Sciatic nerve (tissue), 2 donors: ENCODE measurements at places on chromosomes 11 and 22. TPM values are rescaled to one million over a fixed set of nuclear protein-coding genes. Genes with fewer than 3 reads are reported as not detected.

Gene OR52H1
- 0.89 TPM for total RNA-seq

Gene WNT11
- 11.6 TPM for total RNA-seq

Gene WBP2NL
- 9.4 TPM for total RNA-seq

Gene BTBD10
- total RNA-seq, result 34.9 TPM

Gene DENND6B
- total RNA-seq, result 14.0 TPM

Gene TRAF6
- 16.6 TPM for total RNA-seq

Gene MUC2
- total RNA-seq, result not detected

Gene SLC43A1
- 14.8 TPM for total RNA-seq

Gene PANX3
- total RNA-seq, result not detected

Gene RIN1
- 5.0 TPM for total RNA-seq

Gene NXPE4
- total RNA-seq, result not detected

Gene ANO9
- total RNA-seq, result 0.98 TPM

Gene POTEH
- total RNA-seq, result not detected

Gene TREH
- not detected for total RNA-seq

Gene CHORDC1
- total RNA-seq, result 44.5 TPM

Gene C11orf65
- 1.7 TPM for total RNA-seq

Gene PTPRJ
- total RNA-seq, result 35.1 TPM

Gene SLC22A25
- not detected for total RNA-seq

Gene DGCR6
- 2.8 TPM for total RNA-seq

Gene ACTN3
- total RNA-seq, result 0.71 TPM

Gene CHCHD10
- total RNA-seq, result 32.5 TPM

Gene OR52N4
- 0.85 TPM for total RNA-seq

Gene LUZP2
- 0.18 TPM for total RNA-seq

Gene PRG3
- total RNA-seq, result not detected

Gene JAML
- 20.8 TPM for total RNA-seq

Gene APLNR
- total RNA-seq, result 12.7 TPM

Gene MFNG
- total RNA-seq, result 22.3 TPM

Gene MMP27
- total RNA-seq, result not detected

Gene SPTBN2
- 6.6 TPM for total RNA-seq

Gene SHANK3
- total RNA-seq, result 56.6 TPM

Gene GGT5
- total RNA-seq, result 38.2 TPM

Gene FAM181B
- total RNA-seq, result 3.7 TPM

Gene SPDYC
- total RNA-seq, result not detected

Gene GGTLC2
- total RNA-seq, result not detected

Gene TMEM45B
- 0.53 TPM for total RNA-seq

Gene TPCN2
- 36.2 TPM for total RNA-seq

Gene RFPL3
- total RNA-seq, result not detected

Gene SCGB1A1
- total RNA-seq, result 3.5 TPM

Gene KCNK7
- 1.5 TPM for total RNA-seq

Gene LINC01488
- not detected for total RNA-seq
